ENCODE measurements at places on chromosomes 5 and 9.

DNA sequence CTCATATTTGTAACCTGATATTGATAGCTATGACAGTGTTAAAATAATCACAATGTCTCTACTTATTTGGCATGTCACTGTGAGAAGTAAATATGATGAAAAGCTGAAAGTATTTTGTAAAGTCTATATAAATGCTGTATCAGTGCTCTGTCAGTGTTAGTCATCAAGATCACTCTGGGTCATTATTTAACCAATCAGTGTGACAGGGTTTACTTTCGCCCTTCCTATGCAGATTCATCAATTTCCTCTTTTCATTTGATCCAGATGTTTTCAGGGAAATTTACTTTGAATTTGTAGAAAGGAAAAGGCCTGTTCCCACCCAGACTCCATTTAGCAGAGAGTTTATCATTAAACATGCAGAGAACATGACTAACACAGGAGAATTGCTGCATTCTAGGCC, 9.9 kb upstream of the PCSK5 start:
- no peak for DNase-seq

- DNase-seq = peak; percentile 40
Measured at GRCh38 chr5:16736158-16736995, 119.6 kb upstream of the RETREG1 start.

GRCh38 chr5:111168608-111169007, 55.6 kb upstream of the CAMK4 start:
- DNase-seq = no peak

GRCh38 chr5:138903130-138903775, 28.1 kb upstream of the LRRTM2 start:
- no peak for DNase-seq

DNA sequence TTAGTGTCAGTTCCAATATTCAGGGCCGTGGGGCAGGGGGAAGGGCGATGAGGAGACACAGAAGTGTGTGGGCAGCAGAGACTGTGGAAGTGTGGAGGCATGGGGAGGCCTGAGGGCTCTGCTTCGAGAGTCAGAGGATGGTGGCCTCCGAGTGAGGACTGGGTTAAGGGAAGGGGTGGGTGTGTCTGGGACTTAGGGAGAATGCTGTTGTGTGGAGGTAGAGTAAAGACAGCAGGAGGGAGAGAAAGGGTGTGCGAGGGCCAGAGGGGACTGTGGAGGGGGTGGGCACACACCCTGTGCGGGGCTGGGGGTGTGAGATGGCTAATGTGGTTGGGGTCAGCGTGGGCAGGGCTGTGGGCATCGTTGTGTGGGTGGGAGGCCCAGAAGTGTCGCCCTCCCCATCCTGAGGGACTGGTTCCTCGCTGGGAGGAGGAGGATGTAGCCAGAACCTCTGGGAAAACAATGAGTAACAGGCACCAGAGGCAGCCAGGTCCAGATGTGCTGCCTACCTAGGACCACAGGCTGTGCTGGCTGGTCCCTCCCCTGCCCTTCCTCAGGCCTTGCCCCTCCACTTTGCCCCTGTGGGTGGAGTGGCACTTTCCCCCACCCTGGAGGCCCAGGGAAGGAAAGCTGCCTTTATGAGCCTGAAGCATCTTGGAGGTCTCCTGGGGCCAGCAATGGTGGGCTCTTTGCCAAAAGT, 4.2 kb downstream of the USP20 start:
- no peak for DNase-seq

GRCh38 chr9:87683751-87684626, 41.9 kb upstream of the CTSL start:
- DNase-seq = no peak

DNA sequence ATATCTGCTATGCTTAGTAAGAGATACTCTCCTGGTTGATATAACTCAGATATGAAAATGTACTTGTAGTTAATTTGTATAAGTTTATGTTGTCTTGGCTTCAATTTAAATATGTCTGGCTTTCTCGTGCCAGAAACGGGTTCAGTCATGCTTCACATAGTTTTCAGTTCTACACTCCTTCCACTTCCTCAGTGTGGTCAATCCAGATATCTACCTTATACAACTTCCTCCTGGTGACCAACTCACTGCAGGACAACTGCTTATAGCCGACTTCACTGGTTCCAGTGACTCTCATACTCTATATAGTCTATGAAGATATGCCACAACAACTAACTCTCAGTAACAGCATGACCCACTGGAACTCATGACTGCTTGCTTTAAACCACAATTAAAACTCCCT, 690.4 kb downstream of the SLCO4C1 start:
- DNase-seq = no peak

- DNase-seq = no peak
Measured at GRCh38 chr9:76294301-76294700, 99.9 kb downstream of the RFK start.

DNA sequence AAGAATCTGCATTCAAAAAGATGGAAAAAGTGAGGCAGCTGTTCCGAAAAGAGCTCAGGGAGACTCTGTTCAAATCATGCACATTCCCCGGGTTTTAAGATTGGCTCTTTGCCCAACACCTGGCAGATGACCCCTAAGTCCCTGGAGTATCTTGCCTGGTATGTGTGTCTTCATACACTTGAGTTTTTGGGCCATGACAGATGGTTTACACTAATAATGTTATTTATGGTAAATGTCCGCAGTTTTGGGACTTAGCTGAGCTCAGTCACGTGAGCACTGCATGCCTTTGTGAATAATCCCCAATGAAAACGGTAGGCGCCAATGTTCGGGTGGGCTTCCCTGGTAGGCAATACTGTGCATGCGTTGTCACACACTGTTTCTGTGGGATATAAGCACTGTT, 316.1 kb downstream of the PRDM9 start:
- no peak for DNase-seq

DNA sequence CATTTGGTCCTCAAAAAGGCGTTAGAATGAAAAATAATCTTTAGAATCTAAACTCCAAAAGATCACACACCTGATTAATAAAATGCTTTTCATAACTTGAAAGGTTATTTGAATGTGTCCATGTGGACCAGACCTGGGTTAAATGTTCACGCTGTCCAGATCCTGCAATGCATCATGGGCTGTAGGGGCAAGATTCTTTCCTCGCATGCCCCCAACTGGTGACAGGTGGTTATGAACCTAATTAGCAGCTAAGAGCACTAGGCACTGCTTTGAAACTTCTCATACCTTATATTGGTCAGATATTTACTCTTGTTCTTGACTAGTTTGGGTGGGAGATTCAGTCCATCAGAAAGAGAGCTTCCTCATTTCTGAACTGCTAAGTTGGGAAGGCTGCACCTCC, 19.3 kb upstream of the PIP5K1B start:
- DNase-seq = no peak

GRCh38 chr9:127445851-127446712, 5.1 kb downstream of the RPL12 start:
- no peak for DNase-seq

- no peak for DNase-seq
Measured at GRCh38 chr5:178478370-178478769, 111.8 kb downstream of the COL23A1 start.

- DNase-seq = peak; percentile 72
Measured at GRCh38 chr5:141560725-141561483, 57.9 kb downstream of the DIAPH1 start.

DNA sequence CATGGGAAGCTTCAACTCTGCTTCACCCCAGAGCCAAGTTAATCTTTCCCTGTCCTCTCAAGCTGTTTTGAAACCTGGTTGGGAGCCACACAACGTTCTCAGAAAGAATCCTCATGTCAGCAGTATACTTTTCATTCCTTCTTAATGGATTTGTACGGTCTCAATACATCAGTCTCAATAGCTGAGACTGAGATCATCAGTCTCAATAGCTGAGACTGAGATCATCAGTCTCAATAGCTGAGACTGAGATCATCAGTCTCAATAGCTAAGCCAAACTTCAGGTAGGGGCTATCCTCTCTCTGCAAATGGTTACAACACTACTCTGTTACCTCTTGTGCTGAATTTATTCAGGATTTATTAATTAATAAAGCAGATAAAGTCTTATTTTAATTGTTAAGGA, 1317.4 kb upstream of the CDH9 start:
- DNase-seq = no peak

DNA sequence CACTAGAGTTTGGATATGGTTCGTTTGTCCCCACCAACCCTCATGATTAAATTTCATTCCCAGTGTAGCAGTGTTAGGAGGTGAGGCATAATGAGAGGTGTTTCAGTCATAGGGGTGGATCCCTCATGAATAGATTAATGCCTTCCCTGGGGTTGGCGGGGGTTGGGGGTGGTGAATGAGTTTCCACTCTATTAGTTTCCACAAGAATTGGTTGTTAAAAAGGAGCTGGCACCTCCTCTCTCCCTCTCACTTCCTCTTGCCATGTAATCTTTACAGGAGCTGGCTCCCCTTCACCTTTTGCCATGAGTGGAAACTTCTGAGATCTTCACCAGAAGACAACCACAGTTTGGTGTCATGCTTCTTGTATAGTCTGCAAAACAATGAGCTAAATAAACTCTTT, 333.7 kb downstream of the ENC1 start:
- DNase-seq = no peak

GRCh38 chr5:64963278-64963677, 194.5 kb downstream of the CWC27 start:
- DNase-seq = no peak

DNA sequence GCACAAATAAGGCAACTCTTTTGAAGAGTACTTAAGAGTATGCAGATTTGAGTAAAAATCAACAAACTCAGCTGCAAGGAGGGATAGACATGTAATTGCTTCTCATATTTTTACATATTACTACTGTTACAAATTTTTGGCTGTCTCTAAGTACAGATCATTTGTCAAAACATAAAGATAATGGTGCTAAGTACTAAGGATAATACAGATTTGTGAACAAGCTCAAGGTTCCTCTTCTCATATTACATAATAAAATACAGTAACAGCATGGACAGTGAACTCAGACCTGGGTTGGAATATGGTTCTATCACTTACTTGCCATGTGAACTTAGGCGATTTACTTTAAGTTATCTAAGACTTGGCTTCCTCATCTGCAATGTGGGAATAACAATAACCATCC, 168.0 kb downstream of the AP3B1 start:
- no peak for DNase-seq

DNA sequence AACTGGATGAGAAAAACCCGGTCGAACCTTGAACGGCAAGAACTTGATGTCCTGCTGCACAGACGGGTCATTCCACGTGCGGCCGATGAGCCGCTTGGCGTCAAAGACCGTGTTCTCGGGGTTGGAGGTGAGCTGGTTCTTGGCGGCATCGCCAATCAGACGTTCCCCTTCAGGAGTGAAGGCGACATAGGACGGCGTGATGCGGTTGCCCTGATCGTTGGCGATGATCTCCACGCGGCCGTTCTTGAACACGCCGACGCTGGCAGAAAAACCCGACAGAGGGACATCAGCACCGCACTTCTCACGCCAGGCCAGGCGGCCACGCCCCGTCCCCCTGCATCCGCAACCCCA, 519 bp downstream of the HSPA5 start:
- no peak for DNase-seq

- DNase-seq = no peak
Measured at GRCh38 chr5:54670281-54670680, 152.7 kb downstream of the SNX18 start.

DNA sequence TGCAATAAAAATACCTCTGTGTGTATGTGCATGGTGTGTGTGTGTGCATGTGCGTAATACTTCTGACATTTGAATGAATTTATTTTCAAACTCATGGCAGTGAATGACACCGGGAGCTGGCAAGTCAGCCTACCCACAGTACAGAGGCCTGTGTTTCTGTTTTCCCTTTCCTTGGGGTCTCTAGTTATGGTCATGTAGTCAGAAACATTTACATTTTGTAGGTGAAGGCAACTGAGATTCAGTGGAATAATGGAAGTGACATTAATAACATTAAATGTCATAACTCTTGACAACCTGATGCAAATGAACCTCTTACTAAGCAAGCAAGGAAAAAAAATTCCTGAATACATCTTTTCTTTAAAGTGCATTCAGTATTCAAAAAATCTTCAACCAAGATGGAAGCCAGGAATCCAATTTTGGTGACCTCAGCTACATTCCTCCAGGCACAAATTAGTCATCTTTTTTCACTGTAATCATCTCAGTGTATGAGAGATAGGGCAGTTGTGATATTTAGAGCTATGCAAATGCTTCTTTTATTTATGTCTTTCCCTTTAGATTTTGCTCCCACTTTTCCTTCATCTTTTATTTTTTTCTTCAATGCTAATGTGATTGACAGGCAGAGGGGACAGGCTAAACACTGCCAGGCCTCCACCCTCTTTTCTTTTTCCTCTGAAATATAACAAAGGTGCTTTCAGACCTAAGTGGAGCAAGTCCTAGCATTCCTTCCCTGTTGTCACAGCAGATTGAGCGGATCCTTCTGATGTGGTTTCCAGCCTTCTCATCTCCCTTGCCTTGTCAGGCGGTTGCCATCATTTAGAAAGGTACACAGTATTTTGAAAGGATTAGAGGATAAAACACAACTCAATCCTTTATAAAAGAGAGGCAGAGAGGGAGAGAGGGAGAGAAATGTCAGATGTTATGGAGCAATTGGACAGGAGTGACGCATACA, 569.8 kb upstream of the ADAMTS16 start:
- no peak for DNase-seq

GRCh38 chr5:114332925-114333324, 28.9 kb upstream of the KCNN2 start:
- DNase-seq = no peak

DNA sequence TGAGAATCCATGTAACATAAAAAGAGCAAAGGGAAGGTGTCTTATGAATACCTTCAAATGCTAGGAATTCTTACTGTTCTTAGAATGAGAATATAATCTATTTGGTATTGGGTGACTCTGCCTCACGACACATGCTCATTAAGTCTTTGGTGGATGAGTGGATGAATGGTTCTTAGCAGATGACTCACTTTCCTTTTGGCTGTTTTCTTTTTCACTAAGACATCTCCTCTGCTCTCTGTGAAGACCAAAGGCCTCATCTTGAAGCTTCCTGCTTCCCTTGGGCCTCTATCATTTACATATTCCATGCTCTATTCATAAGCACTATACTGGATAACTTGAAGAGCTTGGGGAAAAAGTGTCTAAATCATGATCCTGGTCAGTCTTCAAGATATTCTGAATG, 468.1 kb downstream of the SPATA31D1 start:
- DNase-seq = no peak

DNA sequence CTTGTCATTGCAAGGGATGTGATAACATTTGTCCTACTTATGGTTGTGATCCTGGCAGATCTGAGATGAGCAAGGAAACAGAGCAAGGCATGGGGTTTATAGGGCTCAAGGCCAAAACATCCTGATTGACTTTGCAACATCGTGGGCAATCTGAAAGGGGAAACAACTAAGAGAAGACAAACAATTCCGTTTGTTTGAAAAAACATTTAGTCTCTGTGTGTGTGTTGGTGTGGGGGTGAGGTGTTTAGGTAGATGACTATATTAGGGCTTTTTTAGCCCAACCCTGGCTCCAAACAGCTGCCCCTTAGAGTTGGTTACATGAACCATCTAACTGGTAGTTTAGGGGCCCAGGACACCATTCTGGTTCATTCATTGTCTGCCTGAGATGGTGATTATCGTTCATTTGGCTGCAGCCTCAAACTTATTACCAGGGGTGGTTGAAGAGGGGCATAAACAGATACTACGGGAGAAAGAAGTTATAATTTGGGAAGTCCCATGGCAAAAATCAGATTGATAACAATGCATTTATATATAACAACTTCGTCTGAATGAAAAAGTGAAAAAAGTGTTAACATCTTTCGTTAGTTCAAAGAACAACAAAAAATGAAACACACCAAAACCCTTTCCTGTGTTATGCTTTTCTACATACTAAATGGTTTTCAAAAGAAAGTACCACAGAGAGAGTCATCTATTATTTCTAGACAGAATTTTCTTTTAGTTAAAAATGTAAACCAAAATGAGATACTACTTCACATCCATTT, 5.7 kb downstream of the FYB1 start:
- no peak for DNase-seq

- no peak for DNase-seq
Measured at GRCh38 chr9:91360551-91361290, 997 bp downstream of the AUH start.
